Muscle of back (tissue), 13 donors: ENCODE measurements at places on chromosomes 11 and 22. TPM values are rescaled to one million over a fixed set of nuclear protein-coding genes. Genes with fewer than 3 reads are reported as not detected.

GRCh38 chr11:31740131-31740530, 71.0 kb downstream of the PAX6 start:
- DNase-seq: no peak

GRCh38 chr11:76880314-76880713, 19.6 kb downstream of the ACER3 start:
- DNase-seq: no peak

DNA sequence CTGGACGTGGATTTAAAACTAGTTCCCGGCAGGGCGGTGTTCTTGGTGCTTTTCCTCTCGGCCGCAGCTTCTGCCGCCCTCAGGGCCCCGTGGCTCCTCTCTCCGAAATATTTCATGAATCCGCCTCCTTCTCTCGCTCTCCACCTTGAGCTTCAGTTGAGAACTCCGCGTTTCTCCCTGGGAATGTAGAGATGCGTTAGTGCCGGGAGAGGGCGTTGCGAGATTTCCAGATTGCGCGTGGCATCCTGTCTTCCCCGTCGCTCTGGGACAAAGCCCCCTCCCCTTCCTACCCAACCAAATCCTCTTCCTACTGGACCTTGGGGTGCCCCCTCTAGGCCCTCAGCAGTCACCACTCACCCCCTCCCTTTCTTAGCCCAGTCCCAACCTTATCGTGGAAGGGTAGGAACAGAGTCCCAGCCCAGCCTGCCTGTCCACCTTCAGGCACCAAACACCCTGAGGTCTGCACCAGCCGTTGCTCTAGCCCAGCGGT, 15.5 kb upstream of the RAC2 start:
- no peak for DNase-seq

DNA sequence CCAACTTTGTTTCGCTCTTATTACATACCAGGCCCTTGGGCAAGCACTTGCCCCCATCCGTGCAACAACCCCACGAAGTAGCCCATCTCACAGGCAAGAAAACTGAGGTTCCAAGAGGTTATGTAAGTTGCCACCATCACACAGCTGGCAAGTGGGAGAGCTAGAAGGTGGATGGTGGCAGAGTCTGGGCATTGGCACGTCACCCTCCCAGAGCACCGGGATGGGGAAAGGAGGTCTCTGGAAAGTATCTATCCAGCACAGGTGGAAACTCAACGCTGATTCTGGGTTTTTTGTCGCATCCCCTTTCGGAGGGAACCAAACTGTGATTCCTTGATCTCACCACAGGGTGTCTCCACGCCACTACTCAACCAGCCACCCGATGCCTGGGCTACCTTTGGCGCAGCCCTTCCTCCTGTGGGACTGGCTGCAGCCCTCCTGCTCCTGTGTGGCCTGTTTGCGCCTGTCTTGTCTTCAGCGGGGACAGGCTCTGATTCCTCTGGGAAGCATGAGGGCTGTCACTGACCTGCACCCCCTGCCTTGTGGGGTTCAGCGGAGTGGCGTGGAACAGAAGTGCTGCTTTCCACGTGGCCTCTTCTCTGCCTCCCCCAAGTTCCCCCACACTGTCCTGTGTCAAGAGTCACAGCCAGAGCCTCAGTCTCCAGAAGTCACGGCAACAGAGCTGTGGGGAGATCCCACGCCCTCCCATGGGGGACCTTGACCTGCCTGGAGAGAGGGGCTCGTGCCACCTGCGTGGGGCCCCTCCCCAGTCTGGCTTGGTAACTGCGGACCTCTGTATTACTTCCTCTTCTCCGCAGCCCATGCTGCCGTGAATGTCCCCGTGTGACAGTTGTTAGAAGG, 34.4 kb upstream of the TRIM29 start:
- DNase-seq: peak; percentile 74

GRCh38 chr11:88348870-88349269, 11.3 kb upstream of the CTSC start:
- DNase-seq: no peak

- no peak for DNase-seq
Measured at GRCh38 chr11:66289548-66290329, 796 bp upstream of the YIF1A start.

DNA sequence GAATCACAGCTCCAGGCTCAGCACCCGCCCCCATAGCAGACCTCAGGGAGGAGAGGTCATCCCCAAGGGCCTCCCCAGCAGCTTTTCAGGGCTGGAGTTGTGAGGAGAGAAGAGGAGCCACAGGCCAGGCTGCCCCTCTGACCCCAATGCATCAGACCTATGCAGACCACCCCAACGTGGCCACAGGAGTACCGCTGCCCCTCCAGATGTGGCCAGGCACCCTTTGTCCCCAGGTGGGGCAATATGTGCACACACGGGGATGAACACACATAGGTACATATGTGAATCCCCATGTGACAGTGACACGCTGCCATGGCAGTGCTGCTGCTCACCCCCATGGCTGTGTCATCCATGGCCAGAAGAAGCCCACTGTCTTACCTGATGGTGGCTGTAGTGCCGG, 10.9 kb downstream of the USH1C start:
- no peak for DNase-seq

DNA sequence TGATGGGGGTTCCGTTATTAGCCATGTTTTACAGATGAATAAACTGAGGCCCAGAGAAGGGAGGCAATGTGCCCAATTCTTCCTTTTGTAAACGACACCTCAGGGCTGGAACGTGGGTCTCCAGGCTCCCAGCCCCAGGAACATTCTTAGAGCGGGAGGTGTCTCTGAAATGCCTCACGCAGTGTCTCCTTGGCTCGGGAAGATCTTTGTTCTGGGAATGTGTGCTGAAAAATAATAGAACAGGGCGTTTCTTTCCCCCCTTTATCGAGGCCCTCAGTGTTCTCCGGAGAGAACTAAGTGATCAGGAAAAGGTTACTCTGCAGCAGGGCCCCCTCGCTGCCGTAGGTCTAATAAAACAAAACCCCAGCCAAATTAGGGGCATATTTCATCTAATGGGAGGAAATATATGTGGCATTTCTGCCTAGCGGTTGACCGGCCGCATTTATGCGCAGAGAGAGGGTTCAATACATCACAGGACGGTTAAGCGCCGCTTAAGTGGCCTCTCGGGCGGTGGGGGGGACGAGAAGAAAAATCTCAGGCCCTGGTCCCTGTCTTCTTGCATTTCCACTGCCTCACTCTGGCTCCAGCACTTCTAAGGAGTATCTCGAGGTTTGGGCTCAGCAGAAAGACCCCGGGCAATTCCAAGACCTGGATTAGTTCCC, 564.3 kb downstream of the MN1 start:
- no peak for DNase-seq

- DNase-seq: no peak
Measured at GRCh38 chr11:37512156-37512780, 914.2 kb upstream of the RAG2 start.

GRCh38 chr22:26992556-26992955, 335.2 kb downstream of the MIAT start:
- DNase-seq: no peak

DNA sequence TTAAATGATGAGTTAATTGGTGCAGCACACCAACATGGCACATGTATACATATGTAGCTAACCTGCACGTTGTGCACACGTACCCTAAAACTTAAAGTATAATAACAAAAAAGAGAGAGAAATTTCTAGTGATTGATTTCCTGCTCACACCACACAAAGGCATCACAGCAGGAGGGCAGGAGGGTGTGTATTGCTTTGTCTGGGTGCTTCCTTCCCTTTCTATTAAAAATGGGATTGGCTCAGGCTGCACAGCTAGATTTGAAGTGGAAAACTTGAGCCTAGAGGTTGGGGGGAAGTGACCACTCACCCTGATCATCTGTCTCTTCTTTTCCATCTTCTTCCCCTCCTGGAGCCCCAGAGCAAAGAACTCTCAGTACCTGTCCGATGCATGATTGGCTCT, 944 bp upstream of the SCGB1D2 start:
- no peak for DNase-seq

- DNase-seq: peak; percentile 83
Measured at GRCh38 chr22:36144886-36145541, 15.5 kb downstream of the APOL3 start.

DNA sequence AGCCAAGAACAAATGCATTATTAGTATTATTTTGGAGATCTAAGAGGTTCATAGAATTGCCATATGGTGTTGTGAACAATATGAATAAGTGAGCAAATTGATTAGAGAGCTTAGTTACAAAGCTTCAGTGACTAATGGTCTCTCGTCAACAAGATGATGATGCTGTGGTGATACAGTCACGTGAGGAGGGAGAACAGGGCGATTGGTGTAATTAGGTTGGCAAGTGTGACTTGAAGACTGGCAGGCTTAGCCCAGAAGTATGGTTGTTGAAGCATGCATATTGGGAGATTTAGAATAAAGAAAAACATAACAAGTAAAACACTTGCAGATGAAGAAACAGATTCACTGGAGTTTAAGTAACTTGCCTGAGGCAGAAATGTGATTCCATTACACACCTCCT, 100.6 kb upstream of the SORL1-AS1 start:
- DNase-seq: no peak

Gene CELSR1
- 1.7 TPM for polyA plus RNA-seq

Gene RRM1
- 37.9 TPM for polyA plus RNA-seq

Gene OR4A16
- polyA plus RNA-seq: not detected

Gene DDTL
- 4.1 TPM for polyA plus RNA-seq

Gene LINC01488
- polyA plus RNA-seq: 0.19 TPM

Gene MOGAT2
- not detected for polyA plus RNA-seq

Gene DLG2
- polyA plus RNA-seq: 7.3 TPM
